ENCODE measurements at places on chromosomes 11 and 22.

DNA sequence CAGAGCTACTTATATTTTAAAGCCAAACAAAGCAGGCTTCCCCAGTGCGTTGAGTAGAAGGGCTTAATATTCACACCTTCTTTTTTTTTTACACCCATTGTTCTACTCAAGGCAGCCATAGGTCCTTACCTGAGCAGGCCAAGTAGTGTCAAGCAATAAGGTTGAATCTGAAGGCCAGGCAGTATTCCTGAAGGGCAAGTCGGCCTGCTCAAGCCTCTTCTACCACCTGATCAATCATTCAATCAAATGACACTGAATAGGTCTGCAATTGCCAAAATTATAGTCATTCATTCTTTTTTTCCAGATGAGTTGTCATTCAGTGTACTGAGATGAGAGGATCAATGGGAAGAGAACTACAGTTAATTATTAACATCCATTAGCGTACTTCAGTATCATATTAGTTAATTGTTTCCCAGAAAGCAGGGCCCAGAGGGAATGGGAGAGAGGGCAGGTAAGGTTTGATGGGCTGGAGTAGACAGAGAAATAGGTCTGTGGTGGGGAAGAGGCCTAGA is 11.9 kb upstream of the PPP2R1B start:
- DNase-seq, result no peak

- no peak for DNase-seq
Measured at GRCh38 chr11:95081412-95081811, 8.2 kb upstream of the ENDOD1 start.

- DNase-seq, result no peak
Measured at GRCh38 chr11:19652623-19653375, 59.8 kb upstream of the NAV2 start.

DNA sequence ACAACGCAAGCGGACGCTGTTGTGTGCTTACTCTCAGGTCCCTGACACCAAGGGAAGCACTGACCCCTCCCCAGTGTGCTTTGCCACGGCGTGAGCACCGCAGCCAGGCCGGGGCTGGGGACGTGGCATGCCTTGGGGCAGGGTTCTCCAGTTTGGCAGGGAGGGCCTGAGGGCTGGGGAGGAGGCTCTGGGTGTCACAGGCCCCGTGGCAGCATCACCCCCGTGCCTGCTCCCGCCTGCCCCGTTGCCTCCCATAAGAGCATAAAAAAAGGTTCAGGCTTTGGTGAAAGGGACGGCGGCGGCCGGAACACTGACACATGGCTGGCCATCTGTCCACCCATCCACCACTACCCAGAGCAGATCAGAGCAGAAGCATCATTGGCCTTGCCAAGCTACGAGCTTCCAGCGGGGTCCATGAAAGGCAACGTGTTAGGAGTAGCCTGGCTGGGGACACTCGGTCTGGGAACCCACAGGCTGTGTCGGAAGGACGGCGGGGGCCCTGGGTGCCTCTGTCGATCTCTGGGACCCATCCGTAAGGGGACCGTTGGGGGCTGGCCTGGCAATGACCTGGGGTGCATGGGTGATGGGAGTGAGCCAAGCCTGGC is 183.0 kb downstream of the IGLL1 start:
- DNase-seq, result no peak

GRCh38 chr22:25670070-25670461 is 71.9 kb upstream of the MYO18B start:
- no peak for DNase-seq

GRCh38 chr22:37817705-37818408 is 5.3 kb upstream of the GALR3 start:
- peak; percentile 91 for DNase-seq

DNA sequence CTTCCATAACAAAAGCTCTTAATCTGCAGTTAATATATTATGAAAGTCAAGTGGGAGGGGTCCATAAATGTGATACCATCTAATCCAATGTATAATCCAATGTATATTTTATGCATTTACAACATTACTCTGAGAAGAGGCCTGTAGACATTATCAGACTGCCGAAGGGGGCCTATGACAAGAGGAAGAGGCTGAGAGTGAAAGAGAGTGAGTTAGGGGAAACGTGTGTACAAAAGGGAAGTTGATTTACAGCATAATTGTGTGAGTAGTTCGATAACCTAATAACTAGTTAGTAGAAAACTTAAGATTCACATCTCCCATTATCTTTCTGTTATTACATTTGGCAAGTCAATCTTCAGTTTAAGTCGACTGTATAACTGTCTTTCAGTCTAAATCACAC is 86.6 kb downstream of the DDX10 start:
- no peak for DNase-seq

GRCh38 chr11:63537293-63538101 is 889 bp downstream of the PLAAT4 start:
- DNase-seq, result peak; percentile 31

DNA sequence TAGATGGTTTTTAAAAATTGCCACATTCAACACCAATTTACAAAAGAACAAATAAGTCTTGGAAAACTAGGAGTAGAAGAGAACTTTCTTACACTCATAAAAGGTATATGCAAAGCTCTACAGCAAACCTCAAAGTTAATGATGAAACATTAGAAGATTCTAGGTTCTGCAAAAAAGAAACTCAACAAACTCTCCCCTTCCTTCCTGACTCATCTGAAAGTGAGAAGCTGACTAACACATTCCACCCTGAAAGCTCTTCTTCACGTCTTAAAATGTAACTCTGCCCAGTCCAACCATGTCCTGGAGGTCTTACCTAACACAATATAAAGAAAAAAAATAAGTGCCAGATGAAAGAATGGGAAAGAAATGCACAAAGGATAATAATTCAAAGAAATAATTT is 218.9 kb upstream of the ISX start:
- DNase-seq, result peak; percentile 6

GRCh38 chr11:109728056-109728455 is 306.1 kb downstream of the C11orf87 start:
- DNase-seq, result no peak

DNA sequence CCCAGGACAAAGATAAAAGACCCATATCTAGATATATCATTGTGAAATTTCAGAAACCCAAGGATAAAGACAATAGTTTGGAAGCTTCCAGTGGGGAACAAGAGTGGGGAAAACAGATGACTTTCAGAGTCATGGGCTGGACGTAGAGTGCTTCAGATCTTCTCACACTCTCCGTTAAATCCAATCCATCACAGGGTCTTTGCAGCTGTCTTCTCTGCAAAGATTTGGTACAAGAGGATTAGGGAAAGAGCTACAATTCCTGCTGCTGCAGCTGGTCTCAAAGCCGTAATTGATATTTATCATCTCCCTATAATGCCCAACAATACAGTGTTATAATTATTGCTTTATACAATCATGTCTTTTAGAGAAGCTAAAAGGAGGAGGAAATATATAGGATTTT is 63.4 kb upstream of the CLPB start:
- DNase-seq, result no peak

DNA sequence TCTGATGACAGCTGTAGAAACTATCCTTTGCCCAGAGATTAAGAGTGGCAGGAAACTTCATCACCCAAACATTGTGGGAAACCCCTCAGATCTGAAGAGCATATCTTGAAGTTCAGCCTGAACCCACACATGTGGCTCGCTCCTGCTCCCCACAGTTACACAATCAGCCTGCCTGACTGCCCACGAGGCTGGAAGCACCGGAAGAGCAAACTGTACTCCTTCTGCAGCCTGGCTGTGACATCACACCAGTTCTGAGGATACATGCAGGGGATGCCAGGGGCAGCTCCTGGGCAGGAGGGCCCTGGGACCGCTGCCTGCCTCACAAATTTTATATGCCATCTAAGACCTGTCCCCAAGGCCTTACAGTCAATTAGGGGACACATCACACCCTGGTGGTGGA is 444.4 kb downstream of the BUD13 start:
- DNase-seq, result no peak

DNA sequence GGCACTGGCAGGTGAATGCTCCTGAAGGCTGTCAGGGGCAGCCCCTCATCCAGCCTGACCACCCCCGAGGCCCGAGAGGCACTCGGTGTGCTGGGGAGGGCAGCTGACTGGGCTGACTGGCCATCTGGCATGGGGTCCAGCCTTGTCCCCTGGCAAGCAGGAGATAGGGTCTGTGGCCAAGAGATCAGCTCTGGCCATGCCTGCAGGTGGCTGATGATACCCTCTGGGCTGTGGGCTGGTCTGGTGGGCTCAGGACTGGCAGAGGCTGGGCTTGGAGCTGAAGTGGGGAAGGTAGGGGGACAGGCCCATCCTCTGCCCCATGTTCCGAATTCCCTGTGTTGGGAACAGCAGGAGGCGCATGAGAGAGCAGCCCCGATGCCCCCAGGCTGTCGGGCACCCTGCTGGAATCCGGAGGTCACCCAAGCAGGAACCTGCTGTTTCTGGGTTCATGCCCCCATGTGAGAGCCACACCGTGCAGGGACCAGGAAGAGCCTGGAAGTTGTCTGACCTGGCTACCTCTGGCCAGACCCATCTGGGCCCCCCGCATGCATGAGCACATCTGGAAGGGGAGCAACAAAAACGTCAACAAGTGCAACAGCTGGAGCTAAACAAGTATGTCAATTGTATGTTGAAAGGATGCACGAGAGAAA is 527.0 kb downstream of the TBC1D22A start:
- DNase-seq, result no peak

- no peak for DNase-seq
Measured at GRCh38 chr22:31680861-31681341, 18.9 kb upstream of the PISD start.

DNA sequence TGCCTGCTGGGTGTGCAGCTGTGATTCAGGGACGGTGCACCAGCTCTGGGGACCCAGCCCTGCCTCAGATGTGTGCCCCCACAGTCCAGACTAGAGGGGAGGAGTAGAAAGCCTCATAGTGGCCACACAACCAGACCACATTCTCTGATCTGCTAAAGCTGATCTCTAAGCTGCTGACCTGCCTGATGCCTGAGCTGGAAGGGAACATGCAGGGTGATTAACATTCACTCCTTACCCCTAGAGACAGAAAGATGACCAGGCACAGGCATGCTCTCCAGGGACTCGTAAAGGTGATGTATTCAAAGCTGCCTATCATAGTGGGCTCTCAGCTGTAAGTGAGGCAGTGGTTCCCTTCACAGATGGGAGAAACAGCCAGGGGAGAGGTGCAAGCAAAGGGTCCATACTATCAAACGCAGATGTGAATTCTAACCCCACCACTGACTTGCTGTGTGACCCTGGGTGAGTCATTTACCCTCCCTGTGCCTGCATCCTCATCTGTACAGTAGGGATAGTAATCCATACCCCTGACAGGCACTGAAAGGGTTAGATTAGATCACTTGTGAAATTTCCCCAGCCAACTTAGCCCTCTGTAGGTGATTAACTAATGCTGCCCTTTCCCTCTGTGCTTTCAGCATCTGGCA is 29.0 kb upstream of the LRRC32 start:
- DNase-seq, result no peak

GRCh38 chr11:86675017-86675416 is 2.6 kb upstream of the ME3 start:
- no peak for DNase-seq

- DNase-seq, result peak; percentile 6
Measured at GRCh38 chr11:75103380-75104026, 6.8 kb upstream of the OR2AT4 start.

DNA sequence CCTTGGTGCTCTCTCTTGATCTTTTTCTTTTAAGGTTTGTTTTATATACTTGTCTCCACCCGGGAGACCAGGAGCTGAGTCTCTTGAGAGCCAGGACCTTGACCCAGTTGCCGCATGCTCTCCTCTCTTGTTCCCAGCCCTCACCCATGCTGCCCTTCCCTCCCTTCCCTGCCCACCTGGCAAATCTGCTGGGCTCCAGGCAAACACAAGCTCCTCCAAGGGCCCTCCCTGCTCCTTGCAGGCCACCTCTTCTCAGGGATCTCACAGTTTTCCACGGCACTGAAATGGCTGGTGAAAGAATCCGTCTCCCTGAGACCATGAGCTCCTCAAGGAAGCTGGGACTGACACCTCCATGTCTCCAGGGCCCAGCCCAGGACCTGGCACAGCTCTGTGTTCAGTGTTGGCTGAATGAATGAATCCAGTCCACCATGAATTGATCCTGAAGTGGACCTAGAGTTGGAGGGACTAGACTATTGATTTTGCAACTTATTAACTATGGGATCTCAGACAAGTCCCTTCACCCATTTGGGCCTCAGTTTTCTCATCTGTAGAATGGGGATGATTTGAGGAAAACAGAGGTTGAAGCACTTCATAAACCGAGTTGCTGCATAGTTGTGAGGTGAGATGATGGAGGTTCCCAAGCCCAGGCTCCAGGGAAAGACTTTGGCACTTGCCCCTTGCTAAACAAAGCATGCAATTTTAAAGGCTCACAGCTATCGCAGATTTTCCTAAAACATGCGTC is 25.1 kb upstream of the FBLN1 start:
- DNase-seq, result no peak

DNA sequence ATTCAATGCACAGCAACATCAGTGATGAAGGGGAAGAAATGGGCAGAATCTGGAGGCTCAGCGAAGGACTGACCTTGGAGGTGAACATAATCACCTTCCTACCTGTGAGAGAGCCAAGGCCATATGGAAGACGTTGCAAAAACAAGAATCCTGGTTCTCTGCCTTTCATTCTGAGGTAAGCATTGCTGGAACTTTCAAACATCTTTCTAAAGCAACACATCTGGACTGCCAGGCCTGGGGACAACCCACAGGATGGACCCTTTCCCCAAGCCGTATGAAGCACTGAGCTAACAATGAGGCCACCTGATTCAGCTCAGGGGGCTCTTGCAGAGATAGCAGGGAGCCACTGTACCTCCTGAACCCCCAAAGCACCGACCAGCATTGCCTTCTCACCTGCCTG is 70.5 kb downstream of the ETS1 start:
- no peak for DNase-seq

GRCh38 chr11:95241681-95242081 is 10.7 kb upstream of the SESN3 start:
- DNase-seq, result no peak

- peak; percentile 46 for DNase-seq
Measured at GRCh38 chr22:35582861-35583670, 34.1 kb downstream of the MB start.

GRCh38 chr22:46260038-46260437 is 3.1 kb downstream of the PKDREJ start:
- DNase-seq, result no peak

DNA sequence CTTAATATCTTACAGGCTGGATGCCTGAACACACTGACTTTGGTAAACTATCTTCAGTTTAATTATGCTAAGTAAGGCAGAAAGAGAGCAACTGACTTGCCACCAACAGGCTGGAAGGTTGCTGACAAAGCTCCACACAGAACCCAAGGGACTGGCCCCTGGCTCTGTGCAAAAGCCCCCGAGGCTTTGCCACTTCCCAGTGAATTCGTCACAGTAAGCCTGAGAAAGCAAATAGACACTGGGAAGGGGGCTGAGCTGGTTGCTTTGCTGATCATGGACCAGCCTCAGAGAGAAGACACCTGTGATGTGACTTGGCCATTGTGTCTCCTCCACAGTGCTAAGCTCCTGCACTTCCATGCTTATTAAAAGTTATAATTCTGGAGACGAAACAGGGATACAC is 91.7 kb downstream of the BLID start:
- DNase-seq, result no peak

GRCh38 chr11:133425992-133426391 is 106.3 kb downstream of the OPCML start:
- no peak for DNase-seq

- no peak for DNase-seq
Measured at GRCh38 chr11:109818290-109818689, 274.9 kb upstream of the ZC3H12C start.

- DNase-seq, result no peak
Measured at GRCh38 chr11:67158221-67158620, 39.2 kb downstream of the KDM2A start.

Measured in activated T-cell treated with anti-CD3 and anti-CD28 coated beads, Interleukin-2, amount 50 U/mL, for 72 hours (primary cell).